ENCODE measurements at places on chromosomes 11 and 22.

DNA sequence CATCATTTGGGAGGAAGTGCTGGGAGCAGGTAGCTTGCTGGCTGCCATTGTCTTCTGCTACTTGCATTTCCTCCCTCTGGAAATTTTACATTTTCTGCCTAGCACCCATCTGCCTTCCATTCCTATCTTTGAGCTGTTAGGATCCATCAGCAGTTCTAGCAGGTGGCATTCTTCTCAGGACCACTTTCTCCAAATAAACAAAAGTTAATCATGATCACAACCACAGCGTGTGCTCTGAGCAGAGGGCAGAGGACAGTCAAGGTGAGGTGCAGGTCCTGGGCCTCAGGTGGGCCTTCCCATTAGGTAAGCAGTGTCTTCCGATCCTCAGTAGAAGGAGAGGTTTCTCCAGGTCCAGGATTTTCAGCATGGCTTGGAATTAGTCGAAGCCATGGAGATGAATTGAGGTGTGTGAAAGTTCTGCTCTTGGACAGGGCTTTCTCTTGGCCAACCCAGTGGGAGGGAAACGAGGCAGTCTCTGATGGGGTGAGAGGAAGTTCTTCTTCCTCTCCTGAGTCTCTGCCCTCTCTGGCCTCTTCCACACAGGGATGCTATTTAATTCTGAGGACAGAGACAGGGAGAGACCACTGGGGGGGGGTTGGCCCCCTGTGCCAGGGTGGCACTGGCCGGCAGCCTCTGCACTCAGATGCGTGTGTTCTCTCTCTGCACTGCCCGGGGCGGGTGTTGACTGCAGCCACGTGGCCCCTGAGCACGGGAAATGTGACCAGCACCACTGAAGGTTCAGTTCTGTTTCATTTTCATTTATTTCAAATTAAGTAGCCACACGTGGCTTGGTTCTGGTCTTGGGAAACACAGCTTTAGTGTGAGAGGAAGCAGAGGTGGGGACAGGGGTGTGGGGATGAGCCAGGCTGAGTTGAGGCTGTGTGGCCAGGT is 170.8 kb downstream of the TBC1D22A start:
- no peak for DNase-seq

DNA sequence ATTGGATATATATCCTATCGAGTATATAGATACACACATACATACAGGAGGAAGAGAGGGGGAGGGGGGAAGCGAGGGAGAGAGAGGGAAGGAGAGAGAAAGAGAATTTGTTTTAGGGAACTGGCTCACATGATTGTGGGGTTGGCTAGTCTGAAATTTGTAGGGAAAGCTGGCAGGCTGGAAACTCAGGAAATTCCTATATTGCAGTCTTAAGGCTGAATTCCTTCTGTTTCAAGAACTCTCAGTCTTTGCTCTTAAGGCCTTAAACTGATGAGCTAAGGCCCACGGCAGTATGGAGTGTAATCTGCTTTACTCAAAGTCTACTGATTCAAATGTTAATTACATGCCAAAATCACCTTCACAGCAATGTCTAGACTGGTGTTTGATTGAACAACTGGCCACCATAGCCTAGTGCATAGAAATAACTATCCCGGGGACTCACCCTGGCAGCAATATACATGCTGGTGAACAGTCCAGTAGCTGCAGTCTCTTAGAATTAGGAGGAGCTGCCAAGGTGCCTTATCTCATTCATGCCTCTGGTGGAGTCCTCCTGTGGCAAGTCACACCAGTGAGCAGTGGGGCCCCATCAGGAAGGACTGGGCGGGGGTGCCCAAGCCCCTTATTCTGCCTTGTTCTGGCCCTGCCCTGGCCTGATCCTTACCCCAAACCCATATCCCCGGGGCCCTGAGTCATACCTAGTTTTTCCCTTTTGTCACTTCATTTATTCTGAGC is 59.7 kb upstream of the AMPD3 start:
- no peak for DNase-seq

GRCh38 chr11:28713850-28714249 is 605.7 kb downstream of the METTL15 start:
- no peak for DNase-seq

GRCh38 chr22:23282089-23282501 is 101.8 kb downstream of the BCR start:
- no peak for DNase-seq

- DNase-seq = no peak
These were observed 81.7 kb downstream of the PHF21B start for GRCh38 chr22:44928136-44928463.

DNA sequence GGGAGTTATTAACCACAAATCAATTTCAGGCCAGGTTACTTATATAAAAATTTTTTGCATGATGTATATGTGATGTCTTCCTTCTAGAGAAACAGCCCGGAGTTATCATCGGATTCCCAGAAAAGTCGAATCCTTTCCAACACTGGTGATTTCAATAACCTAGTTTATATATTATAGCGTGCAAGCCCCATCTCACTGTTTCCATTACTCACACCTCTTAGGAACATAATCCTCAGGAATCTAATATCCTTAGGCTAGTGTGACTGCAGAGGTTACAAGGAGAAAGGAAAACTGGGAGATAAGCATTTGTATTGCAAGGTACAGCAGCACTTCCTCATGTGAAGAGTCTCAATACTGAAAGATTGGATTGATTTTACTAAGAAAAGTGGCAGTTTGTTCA is 20.3 kb downstream of the ARHGAP20 start:
- no peak for DNase-seq

GRCh38 chr11:44944181-44944852 is 6.4 kb downstream of the TP53I11 start:
- no peak for DNase-seq

DNA sequence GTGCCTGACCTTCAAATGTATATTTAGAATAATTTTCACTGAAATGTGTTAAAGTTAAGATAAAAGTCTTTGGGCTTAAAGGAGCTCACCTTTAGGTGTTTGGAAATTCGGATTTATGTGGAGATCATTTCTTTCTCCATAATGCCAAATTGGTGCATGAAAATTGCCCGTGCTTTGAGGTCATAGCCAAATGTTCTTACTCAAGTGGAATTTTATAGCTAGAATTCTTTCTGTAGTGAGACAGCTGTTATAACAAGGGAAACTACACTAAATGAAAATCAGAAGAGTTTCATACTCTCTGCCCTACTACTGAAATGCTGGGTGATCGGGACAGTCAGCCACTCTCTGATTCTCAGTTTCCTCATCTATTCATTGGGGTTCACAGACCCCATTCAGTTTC is 89.5 kb upstream of the DBX1 start:
- no peak for DNase-seq

DNA sequence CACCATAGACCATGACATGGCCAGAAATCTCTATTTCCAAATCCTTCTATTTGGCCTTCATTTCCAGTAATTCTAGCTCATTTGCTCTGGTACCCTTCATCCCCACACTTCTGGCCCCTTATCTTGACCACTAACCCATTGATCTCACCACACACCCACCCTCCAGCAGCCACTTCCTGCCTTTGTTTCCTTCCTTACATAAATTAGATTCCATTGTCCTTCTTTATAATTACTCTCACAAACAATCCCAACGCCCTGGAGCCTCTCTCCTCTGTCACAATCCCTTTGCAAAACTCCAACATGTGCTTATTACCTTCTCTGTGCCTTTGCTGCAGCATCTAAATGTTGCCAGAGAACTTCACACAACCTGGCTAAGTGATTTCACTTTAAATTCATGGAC is 14.8 kb downstream of the APLNR start:
- DNase-seq = no peak

- DNase-seq = no peak
These were observed 1.8 kb downstream of the EWSR1 start for GRCh38 chr22:29269731-29270474.

GRCh38 chr22:36056980-36057379 is 28.4 kb upstream of the RBFOX2 start:
- no peak for DNase-seq

DNA sequence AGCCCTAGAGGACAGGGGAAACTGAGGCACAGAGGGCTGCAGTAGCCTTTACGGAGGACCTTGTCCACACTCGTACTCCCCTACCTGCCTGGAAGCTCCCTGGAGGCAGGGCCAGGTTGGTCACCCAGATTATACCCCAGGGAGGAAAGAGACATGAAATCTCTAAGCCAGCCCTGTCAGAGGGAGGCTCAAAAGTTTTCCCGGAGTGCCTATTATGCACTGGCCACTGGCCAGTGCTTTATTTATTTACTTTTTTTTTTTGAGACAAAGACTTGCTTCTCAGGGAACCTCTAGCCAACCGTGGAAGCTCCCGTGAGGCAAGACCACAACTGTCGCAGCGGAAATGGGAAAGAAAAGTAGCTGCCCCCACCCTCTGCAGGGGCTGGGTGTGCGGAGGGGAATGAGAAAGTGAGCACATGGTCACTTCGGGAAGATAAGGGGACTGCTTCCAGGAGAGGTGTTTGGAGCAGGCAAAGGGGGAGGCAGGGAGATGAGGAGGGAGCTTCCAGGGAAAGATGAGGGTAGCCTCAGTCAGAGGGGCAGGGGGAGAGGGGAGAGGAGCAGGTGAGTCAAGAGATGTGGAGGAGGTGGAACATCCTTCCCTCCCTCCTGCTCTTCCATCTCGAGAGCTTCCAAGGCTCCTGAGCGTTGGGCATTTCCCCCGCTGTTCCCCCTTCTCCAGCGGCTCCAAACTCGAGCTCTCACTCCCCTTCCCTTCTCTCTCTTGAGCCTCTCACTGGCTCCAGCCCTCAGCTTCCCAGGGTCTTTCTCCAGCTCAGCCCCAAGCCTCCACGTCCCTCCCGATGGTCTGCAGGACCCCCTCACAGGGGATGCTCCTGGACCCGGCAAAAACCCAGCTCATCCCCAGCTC is 4.3 kb downstream of the IL2RB start:
- no peak for DNase-seq

DNA sequence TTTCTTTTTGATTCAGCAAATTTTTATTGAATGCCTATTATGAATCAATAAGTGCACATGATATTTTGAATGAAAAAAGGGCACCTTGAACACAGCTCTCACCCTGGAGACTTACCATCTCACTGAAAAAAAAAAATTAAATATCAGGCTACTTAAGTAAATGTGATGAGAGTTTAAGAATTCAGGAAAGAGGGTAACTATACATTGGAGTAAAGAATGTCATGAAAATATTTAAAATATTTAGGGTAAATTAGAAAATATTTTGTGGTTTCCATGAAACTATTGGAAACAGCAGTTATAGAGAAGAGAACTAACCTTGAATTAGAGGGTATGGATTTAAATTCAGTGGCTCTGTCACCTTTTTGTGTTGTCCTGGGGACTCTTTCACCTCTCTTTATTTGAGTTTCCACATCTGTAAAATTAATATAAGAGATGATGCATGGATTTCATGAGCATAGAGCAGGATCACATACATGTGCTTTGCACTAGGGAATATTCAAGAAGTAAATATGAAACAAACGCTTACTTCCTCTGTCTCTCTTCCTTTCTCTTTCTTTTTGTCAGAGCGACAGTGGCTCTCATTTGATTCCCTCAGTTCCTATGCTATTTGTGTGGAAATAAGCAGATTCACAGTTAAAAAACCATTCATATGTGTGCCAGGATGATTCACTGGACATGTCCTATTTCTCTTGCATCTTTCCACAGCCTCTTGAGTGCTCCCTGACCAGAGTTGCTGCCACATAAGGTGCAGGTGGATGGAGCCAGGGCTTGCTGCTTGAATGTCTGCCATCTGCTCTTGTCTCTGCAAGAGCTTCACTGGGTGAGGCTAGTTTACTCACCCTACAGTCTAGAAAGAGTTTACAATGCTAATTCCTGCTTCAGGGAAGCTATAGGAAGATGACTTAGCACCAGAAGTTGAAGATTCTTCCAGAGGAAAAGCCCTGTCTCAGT is 533.1 kb downstream of the ETS1 start:
- no peak for DNase-seq

- no peak for DNase-seq
These were observed 15.4 kb downstream of the PHLDA2 start for GRCh38 chr11:2913776-2914175.

DNA sequence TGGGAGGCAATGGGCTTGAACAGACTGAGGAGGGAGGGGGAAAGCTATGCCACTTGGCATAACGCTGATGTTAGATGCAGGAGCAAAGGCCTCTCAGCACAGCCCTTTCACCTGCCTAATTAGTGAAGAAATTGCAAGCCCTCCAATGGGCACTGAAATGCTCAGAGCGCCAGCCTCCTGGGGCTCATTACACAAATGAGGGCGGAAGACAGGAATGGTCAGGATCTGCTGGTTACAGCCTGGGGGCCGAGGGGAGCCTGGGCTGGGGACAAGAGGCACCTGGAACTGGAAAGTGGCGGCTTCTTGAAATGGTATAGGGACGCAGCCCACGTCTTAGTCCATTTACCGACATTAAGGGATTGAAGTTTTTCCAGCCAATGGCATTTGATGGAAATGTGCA is 50.2 kb upstream of the PLET1 start:
- no peak for DNase-seq

DNA sequence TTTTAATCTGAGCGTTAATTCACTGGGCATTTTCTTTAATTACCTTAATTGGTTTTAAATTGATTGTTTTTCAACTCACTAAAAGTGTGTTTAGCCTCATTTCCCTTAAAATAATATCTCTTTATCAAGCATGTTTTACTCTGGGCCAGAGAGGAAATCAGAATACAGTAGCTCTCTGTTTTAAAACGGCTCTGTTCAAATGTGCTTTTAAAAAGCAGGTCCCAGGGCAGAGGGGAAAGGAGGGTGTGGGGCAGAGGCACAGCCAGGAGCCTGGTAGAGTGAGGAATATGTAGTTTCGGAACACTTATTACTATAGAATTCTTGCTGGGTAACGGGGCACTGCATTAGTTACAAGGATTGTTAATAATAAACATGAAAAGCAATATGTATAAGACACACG is 47.6 kb downstream of the FBXO7 start:
- DNase-seq = no peak

DNA sequence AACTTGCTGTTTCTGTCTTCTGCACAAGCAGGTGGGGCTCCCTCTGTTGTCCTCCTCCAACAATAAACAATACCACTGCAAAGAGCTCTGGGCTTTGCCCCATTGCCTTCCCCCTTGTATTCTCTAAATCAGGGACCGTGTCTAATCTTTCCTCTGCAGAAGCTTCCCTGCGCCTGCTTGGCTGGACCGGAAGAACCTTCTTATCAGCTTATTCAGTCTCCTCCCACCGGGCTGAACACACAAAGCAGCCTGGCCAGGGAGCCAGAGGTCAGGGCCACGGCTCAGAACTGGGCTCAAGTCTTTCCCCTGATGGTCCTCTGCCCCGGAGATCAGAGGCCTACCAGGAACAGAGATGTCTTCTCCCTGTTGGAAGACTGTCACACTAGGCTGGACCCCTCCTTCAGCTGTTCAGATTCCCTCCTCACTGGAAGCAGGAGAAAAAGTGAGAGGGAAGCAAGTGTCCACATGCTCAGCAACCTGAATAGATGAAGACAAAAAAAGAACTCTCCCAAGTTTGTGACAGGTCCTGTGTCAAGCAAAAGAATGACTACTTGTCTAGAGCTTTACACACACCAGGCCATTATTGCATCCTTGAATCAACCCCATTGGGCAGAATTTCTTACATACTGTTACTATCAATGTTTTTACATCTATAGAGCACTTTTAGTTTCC is 63.7 kb downstream of the RAB30 start:
- DNase-seq = no peak

DNA sequence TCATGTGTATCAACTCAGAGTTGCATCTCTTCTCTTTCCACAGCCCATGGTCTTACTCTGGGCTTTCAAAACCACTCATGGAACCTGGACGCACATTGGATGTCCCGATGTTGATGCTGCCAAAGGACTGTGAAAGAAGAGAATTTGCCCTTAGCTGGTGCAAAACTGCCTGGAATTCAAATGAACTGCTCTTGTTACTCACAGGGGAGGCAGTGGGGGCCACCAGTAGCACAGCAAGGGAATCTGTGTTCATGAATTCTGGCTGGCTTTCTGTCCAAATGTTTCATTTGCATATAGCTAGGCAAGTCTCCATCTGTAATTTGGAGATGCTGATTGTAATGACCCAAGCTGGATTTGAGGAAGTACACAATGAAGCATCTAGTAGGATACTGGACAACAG is 24.9 kb downstream of the LMO2 start:
- no peak for DNase-seq
